ENCODE measurements at places on chromosomes 16 and 17.

- no peak for DNase-seq
Measured at GRCh38 chr17:56262803-56263202, 109.5 kb downstream of the ANKFN1 start.

DNA sequence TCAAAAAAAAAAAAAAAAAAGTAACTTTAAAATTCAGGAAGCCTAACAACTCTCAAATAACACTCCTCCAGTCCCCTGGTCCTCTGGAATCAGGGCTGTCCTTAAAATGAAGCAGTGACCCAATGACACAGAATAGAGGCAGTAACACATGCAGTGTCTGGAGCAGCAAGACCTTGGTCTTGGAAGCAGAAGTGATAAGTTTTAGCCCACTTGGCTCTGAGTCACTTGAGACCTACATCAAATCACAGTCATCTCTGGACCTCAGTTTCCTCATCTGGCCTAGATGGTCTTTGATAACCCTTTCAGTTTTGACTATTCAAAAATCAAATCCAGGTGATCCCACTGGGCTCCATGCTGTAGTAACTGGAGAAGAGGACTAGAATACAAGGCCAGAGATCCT is 39.0 kb downstream of the LYRM1 start:
- DNase-seq = no peak

- DNase-seq = no peak
Measured at GRCh38 chr17:65677932-65678331, 116.5 kb upstream of the AXIN2 start.

DNA sequence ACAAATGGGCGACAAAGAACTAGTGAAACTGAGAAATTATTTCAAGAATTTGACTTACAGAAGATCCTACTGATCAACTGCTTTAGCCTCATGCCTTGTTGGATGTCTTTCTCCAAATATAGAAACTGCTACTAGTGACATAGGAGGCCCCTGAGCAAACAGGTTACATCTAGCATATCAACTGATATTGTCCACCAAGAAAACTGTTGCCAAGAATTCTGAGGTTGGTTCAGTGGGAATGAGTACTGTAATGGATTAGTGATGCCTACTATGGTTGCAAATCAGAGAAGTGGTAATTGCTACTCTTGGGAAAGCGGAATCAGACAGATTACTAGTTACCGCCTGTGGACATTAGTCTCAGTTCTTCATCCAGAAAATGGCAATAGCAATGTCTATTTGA is 10.0 kb downstream of the CDC27 start:
- DNase-seq = no peak

GRCh38 chr16:63461248-63461841 is 1425.1 kb upstream of the CDH8 start:
- DNase-seq = peak; percentile 46
